ENCODE measurements at places on chromosomes 7 and 10.
A peak's percentile ranks its signal among the peaks of the same experiment; 100 is the strongest.

GRCh38 chr7:121099572-121099971, 111.1 kb downstream of the CPED1 start:
- no peak for DNase-seq

GRCh38 chr7:27901028-27901760, 161.2 kb downstream of the TAX1BP1 start:
- no peak for DNase-seq

GRCh38 chr10:42801135-42801534, 18.5 kb downstream of the BMS1 start:
- no peak for DNase-seq

DNA sequence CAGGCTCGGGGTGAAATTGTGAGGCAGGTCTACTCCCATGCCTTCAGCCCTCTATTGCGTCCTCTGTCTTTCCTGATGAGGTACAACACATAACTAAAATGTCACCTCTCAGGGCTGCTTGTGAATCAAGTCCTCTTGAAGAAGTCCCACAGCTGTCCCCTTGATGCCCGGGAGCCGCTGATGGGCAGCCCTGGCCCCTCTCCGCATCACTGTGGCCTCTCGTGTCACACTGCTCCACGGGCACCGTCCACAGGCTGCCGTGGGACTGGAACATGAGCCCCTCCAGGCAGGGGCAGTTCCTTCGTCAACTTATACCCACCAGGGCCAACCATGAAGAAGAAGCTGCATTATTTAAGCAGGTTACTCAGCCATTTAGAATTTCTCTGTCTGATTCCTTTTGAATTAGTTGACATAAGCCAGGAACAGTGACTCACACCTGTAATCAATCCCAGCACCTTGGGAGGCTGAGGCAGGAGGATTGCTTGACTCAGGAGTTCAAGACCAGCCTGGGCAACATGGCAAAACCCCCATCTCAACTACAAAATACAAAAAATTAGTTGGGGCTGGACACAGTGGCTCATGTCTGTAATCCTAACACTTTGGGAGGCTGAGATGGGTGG, 58.5 kb upstream of the UBE3C start:
- DNase-seq: no peak

DNA sequence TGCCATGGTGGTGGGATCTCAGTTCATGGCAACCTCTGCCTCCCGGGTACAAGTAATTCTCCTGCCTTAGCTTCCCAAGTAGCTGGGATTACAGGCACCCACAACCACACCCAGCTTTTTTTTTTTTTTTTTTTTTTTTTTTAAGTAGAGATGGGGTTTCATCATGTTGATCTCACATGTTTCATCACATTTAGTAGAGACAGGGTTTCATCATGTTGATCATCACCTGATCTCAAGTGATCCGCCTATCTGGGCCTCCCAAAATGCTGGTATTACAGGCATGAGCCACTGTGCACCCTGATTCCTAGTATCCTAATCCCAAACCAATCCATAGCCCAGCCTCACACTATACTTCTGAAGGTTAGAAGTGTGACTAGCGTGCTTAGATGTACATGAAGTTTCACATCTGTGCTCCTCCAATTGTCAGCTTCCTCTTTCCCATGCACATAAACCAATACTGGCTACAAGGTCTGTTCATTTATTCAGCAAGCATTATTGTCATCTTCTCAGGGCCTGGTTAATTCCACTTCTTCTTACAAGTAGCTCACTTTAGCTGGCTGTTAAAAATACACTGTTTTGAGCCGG, 6.8 kb upstream of the NAT16 start:
- no peak for DNase-seq

GRCh38 chr7:12066004-12066403, 145.1 kb upstream of the TMEM106B start:
- no peak for DNase-seq

GRCh38 chr7:78311181-78311580, 512.6 kb downstream of the PHTF2 start:
- no peak for DNase-seq

- DNase-seq: no peak
These were observed 6.7 kb upstream of the PILRA start for GRCh38 chr7:100366411-100367250.

GRCh38 chr10:118423800-118424442, 81.8 kb upstream of the FAM204A start:
- peak; percentile 54 for DNase-seq

DNA sequence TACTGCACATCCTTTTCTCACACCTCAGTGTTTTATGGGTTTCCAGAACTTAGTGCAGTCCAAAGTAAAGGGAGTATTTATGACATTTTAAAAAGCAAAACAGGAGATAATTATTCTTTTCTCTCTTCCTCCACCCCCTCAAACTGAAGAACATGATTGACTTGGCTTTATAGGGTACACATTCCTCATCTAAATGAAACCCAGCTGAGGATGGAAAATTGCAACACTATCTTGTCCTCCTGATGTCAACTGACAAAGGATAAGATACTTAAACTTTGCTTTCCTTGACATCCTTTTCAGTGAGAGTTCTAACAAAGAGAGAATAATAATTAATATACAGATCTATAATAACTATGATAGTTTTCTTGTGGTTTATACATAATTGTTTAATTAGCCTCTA, 299.1 kb downstream of the BBS9 start:
- DNase-seq: no peak

DNA sequence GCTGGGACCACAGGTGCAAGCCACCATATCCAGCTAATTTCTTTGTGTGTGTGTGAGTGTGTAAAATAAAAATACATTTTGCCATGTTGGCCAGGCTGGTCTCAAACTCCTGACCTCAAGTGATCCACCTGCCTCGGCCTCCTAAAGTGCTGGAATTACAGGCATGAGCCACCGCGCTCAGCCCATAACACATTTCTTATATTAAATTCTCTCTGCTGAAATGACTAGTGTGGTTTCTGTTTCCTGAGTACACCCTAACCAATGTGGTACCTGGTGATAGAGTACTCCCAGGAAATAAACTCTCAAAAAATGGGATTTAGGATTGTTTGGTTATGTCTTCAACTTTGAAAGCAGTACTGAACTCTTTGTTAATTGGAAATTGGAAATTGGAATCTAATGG, 19.4 kb upstream of the FHIP2A start:
- no peak for DNase-seq

GRCh38 chr10:78737883-78738856, 330.6 kb upstream of the ZMIZ1 start:
- DNase-seq: no peak

- DNase-seq: no peak
These were observed 200.7 kb upstream of the NPSR1 start for GRCh38 chr7:34457329-34457728.

GRCh38 chr7:149799397-149800168, 26.2 kb upstream of the ZNF467 start:
- DNase-seq: no peak

- peak; percentile 43 for DNase-seq
These were observed 779 bp downstream of the C1QL3 start for GRCh38 chr10:16520900-16521299.

DNA sequence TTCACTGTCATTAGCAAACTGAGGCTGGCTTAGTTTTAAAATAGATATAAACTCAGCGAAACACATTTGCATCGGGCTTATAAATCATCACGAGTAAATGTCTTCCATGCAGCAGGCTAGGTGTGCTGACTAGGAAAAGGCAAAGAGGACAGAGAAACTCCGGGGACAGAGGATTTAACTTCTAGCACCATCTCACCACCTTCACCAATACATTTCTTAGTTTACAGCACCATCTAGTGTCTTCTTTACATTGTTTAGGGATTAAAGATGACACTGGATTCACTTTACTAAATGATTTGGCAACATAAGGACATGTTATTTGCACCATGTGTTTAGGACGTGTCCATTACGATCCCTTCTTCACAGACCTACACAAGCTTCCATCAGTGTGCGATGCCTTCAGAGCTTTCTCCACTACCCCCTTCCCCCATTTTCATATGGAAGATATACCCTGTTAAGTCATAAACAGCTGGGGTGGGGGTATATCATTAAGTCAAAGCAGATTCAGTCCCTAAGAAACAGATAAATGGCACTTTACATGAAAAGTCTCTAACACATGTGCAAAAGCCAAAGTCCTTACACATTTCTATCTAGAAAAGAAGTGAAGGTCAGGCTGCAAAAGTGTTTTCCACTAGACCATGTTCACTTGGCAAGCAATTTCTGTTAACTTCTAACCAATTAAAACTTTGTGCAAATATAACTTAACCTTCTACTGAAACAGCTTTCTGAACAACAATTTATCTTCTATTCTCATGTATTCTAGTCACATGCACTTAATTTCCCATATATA, 103.3 kb downstream of the GRB10 start:
- peak; percentile 70 for DNase-seq

- no peak for DNase-seq
These were observed 3.8 kb downstream of the SFXN2 start for GRCh38 chr10:102718220-102718619.

DNA sequence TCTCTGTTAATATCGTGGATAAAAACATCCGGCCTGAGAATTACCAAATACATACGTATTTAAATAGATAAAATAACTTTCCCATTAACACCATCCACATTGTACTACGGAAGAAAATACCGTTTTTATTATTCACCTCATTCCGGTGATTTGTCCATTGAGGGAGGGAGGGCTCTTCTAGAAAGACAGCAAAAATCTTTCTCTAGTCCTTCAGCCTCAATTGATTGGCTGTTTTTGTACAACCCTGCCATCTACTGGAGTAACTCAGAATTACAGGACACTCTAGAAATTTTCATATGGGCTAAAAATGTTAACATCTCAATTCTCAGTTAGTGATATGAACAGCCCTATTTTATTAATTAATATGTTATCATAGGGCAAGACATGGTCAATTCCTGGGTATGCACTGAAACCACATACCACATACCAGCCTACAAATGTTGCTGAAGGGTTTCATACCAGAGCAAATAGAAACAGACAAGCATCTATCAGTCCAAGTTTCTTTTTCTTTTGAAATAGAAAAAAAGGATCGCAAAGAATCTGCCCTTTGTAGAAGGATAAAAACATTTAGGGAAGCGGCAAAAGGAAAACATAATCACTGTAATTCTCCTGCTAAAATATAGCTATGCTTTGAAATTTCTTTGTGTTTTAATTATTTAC, 55.8 kb upstream of the CDCA7L start:
- peak; percentile 30 for DNase-seq

- DNase-seq: no peak
These were observed 75.2 kb upstream of the NPVF start for GRCh38 chr7:25303281-25304181.

- no peak for DNase-seq
These were observed 29.8 kb upstream of the VCL start for GRCh38 chr10:73968098-73968521.

DNA sequence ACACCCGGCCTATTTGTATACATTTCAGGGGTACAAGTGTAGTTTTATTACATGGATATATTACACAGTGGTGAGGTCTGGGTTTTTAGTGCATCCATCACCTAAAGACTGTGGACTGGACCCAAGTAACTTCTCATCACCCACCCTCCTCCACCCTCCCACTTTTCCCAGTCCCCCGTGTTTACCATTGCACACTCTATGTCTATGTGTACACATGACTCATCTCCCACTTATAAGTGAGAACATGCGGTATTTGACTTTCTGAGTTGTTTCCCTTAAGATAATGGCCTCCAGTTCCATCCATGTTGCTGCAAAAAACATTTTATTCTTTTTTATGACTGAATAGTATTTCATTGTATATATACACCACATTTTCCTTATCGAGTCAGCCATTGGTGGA, 98.9 kb upstream of the WAC start:
- DNase-seq: no peak

GRCh38 chr7:117251687-117252086, 71.2 kb downstream of the WNT2 start:
- DNase-seq: no peak

- DNase-seq: no peak
These were observed 75.1 kb downstream of the HERPUD2 start for GRCh38 chr7:35619863-35620262.

DNA sequence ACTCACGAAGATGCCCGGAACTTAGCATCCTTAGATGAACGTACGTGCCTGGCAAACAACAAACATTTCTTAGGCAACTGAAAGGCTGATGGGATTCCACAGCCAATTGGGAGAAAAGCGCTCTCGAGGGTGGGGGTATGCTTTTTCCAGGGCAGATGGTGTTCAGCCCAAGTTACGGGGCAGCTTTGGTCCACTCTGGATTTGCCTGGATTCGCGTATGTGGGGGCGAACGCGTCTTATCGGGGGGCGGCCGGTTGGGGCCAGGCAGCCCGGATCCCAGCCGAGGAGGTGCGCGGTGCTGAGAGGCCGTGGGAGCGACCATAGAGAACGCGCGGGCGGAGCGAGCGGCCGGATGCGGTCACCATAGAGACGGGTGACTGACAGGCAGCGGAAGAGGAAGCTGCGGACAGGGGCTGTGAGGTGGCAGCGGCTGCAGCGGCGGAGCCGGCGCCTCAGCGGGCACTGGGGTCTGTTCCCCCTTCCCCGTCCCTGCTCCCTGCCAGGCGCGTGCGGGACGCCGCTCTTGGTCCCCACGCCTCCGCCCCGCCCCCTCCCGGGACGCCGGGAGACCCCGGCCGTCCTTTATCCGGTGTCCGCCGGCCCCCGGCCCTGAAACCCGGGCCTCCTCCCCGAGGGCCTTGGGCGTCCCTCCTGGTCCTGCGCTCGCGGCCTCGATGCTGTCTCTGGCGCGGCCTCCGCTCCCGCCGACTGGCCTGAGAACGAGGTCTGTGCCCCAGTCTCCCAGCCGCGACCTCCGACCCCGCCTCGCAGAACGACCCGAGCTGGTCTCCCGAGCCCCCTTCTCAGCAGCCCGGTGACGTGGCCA, at the start of gene CHPF2:
CHPF2 (plus strand) TSS at position 393 of the 826 bp plus-strand sequence. CDS start 1,529 bp downstream, outside the sequence.
- peak; percentile 76 for DNase-seq

GRCh38 chr7:108384716-108385483, 71.3 kb downstream of the NRCAM start:
- DNase-seq: no peak

- no peak for DNase-seq
These were observed 6.8 kb downstream of the PLAU start for GRCh38 chr10:73917566-73918305.

DNA sequence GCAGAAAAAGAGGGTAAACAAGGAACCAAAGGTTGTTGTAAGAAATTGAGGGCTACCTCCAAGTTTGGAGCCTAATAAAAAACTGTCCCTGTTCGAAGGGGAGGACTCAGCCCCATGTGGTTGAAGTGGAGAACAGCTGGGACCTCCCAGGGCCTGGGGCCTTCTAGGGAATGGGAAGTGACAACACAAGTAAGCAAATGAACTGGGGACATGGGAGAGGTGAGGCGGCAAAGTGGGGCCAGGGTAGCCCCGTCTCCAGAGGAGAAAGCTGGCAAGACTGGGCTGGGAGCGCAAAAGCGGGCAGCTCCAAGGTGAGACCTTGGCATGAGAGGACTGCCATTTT, 198.1 kb downstream of the ZNF438 start:
- DNase-seq: no peak

DNA sequence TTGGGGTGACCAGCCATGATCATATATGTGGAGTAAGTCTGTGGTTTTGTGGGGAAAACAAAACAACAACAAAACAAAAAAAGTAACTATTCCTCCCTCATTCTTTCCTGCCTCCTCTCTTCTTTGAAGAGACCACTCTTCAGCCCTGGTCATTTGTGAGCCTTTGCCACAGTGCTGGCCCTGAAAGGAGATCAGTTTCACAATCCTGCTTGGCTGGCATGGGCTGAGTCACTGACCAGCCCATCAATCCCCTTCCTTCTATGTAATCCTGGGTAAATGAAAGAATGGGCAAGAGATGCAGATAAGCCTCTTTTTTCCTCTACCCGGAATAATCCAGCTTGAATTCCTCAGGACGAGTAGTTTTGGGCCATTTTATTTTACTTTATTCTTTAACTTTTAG, 13.6 kb downstream of the CSTF2T start:
- DNase-seq: no peak

GRCh38 chr10:4947635-4948596, 15.3 kb upstream of the AKR1C1 start:
- DNase-seq: no peak
